ENCODE measurements at places on chromosomes 5 and 9.
A peak's percentile ranks its signal among the peaks of the same experiment; 100 is the strongest.

GRCh38 chr5:152406082-152406481 lies 1.0 kb upstream of the NMUR2 start:
- DNase-seq = no peak

DNA sequence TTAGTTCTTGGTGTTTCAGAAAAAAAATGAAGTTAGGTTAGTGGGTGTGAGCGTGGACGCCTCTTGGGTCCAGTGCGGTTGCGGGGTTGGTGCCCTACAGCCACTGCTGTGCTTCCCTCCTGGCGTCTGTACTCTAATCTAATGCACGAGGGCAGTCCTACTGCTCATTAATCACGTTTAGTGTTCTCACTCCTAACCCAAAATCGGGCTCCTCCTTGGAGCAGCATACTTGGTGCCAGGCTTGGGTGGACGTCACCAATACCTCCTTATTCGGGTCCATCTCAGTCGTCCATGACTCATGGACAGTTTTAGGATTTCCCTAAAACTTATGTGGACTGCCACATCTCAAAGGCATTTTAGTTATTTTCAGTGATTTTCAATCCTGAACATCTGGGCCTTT lies 41.6 kb downstream of the TRIO start:
- DNase-seq = no peak

- DNase-seq = no peak
Measured at GRCh38 chr9:89412951-89413350, 85.0 kb downstream of the SEMA4D start.

- no peak for DNase-seq
Measured at GRCh38 chr5:39547553-39548154, 122.9 kb upstream of the DAB2 start.

- DNase-seq = no peak
Measured at GRCh38 chr9:128372188-128372641, 1.0 kb downstream of the URM1 start.

DNA sequence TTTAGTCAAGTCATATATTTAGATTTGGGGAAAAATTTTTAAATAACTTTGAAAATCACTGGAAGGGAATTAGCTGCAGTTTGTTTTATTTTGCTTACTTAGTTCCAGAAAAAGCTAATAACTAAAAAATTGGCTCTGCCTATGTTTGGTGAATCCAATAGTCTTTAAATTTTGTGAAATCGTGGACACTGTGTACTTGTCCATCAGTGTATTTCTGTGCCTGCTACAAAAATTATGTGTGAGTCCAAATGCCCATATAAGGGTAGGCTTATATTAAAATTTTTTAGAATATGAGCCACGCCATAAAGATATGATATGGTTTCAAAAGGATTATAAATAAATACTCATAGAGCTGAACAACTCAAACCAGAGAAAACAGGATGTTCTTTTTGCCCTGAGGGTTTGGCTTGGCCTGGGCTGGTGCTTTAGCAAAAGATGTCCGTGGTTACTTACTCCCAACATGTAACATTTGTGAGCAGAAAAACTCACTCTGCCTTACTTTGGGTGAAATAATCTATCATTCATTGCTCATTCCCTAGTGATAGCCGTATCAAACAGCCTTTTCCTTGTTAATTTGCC lies 133.2 kb upstream of the PRLR start:
- DNase-seq = no peak

GRCh38 chr9:130940693-130941576 lies 1.9 kb upstream of the FIBCD1 start:
- DNase-seq = no peak

- no peak for DNase-seq
Measured at GRCh38 chr5:160441311-160441781, 19.7 kb downstream of the PTTG1 start.

DNA sequence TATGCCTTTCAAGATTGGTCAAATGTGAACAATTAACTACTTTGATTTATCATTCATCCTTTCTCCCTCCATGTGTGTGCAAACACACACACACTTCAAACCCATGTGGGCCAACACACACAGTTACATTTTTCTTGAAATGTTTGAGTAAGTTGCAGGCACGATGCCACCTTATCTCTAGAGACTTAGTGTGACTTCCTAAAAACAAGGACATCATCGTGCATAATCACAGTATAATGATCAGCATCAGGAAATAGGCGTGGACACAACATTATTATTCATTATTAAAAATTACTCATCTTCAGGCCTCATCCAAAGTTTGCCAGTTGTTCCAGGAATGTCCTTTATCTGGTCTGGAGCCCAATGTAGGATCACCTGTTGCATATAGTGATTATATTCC lies 209.5 kb downstream of the GNA14 start:
- no peak for DNase-seq

DNA sequence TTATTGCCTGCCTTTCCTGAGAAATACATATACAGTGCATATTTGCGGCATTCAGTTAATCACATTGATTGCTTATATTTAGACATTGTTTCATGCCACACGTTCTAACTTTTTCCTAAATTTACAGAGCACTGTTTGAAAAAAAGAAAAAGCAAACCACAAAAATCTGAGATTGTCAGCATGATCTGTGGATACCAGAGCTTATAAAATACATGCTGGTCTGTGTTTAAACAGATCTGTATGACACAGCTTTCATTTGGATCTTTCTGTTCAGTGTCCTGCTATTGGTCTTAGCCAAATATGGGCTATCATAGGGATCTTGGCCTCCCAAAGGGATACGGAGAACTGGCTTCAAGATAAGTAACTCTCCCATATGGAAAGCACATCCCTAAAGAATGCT lies 20.2 kb downstream of the ALDH1A1 start:
- DNase-seq = no peak

GRCh38 chr9:95277509-95277908 lies 40.0 kb downstream of the FANCC start:
- DNase-seq = no peak

- DNase-seq = no peak
Measured at GRCh38 chr5:117131876-117132275, 557.3 kb upstream of the SEMA6A start.

- no peak for DNase-seq
Measured at GRCh38 chr5:24510523-24510988, 134.2 kb downstream of the CDH10 start.

DNA sequence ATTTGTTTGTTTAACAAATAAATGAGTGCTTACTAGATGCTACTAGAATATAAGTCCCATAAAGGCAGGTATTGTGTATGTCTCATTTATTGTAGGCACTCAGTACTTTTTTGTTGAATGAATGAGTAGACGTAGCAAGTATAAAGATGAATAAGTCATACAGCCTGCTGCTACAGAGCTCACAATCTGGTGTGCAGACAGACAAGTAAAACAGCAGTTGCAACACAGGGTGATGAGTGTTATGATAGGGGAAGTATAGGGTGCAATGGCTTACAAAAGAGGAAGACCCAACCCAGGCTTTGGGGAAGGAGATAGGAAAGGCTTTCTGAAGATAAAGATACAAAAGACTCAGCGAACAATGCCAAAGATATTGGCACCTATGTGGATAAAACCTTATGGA lies 47.7 kb downstream of the SH3RF2 start:
- DNase-seq = no peak

GRCh38 chr5:18653216-18653752 lies 1019.0 kb downstream of the TAF11L14 start:
- DNase-seq = no peak

- no peak for DNase-seq
Measured at GRCh38 chr5:20556115-20556763, 568.2 kb upstream of the CDH18 start.

GRCh38 chr5:146098047-146098446 lies 7.3 kb downstream of the PLAC8L1 start:
- no peak for DNase-seq

DNA sequence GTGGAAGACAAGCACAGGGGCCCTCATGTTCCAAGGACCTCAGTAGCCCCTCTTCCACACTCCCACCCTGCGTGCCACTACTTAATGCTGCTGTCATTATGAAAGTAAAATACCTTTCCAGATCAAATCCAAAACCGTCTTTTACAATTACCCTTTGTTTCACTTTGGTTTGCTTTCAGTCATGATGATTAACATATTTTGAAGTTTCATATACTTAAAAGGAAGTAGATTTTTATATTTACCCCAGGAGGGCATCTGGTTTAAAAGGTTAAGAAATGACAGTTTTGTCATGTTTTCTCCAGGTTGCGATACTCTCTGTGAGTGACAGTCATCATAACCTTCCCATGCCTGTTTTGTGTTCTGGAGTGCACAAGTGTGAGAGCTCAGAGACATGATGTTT lies 13.5 kb upstream of the MAP1B start:
- DNase-seq = no peak

- DNase-seq = no peak
Measured at GRCh38 chr9:133955821-133956411, 36.2 kb downstream of the VAV2 start.

GRCh38 chr5:126988021-126988569 lies 42.3 kb downstream of the MARCHF3 start:
- DNase-seq = no peak

DNA sequence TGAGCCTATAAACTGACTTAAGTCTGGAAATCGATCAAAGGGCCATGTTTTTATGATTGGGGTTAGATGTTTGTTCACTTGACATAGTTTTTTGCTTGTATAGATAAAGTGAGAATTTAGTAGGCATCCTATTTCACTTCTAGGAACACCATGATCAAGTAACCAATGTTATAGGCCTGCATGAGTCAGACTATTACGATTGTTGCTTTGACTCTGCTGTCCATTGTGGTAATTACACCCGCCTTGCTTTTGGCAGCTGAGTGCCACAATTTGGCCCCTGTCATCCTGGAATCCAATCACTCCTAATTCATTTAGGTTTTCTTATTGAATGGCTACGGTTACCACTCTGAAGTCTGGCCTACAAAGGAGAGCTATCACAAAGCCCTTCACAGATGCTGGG lies 67.8 kb upstream of the IL33 start:
- no peak for DNase-seq

DNA sequence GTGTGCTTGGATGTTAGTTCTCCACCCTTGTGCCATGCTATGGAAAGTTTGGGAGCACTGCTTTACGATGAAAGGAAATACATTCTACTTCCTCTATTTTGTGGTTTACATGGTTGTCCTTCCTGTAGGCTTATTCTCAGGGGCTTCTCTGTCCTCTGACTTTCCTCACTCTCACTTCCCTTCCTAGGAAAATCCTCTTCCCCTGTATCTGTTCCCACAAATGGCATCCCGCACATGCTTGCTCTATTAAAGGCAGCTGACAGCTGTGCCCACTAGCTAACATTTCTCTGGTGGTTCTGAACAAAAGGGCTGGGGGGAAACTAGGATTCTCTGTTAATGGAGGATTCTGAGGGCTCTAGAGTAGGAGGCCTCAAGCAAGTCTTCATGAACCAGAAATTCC lies 52.4 kb downstream of the FAM170A start:
- no peak for DNase-seq

GRCh38 chr5:53425687-53426511 lies 54.5 kb upstream of the FST start:
- DNase-seq = no peak

DNA sequence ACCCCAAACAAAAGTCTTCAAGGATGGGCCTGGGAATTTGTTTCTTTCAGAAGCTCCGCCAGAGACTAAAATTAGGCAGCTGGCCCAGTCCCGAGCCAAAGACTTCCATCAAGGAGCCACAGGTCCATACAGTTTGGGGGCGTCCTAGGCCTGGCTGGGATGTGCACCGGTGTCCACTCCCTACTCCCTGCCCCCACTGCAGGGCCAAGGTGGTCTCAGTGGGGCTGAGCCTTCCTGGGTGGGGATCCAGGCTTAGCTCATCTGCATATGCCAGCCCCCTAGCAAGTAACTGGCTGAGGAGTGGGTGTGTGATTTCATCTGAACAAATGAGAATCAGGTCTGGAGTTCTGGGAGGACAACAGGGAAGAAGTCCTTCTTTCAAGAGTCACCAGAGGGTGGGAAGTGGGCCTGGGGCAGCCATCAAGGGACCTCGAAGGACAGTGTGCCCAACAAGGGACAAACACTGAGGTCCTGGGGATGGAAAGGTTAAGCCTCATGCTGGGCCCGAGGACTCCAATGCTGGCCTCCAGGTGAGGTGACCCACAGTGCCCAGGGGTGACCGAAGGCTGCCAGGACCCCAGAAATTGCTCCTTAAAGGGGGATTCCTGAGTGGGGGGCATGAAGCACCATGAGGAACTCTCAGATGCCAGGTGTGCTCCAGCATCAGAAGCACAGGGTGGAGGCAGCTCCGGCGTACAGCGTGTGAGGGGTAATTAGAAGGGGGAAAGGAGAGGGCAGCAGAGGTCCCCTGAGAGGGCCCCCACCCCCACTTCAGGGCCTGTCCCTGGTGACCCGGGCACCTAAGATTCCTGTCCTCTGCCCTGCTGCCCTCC lies 91.3 kb downstream of the ZNF354C start:
- peak; percentile 67 for DNase-seq

- no peak for DNase-seq
Measured at GRCh38 chr5:65121880-65122436, 353.2 kb downstream of the CWC27 start.

DNA sequence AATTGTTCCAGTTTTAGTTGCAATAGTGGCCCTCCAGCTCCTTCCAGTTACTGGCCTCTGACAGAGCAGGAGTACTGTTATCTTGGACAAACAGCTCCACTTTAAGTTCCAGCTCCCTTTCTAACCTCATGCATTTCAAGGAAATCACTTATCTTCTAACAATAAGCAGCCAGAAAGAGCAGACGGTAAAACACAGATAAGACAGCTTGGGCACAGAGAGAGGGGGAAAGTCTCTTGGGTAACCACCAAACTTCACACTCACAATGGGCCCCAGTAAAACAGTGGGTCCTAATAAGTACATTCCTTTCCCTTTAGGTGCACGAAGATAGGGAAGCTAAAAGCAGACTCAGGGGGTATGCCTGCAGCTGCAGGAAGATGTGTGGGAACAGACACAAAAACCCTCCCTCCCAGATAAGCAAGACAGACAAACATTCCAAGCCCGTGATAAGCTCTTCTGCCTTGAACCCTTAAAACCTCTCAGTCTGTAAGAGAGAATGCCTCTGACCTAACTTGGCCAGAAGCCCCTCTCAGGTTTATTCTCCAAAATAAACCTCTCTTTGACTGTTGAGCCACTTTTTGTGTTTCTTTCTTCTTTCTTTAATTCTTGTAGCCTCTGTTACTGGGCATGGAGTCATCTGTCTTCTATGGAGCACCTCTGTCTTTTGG lies 30.8 kb downstream of the OR1J1 start:
- DNase-seq = no peak

GRCh38 chr9:136901516-136902258 lies 15.4 kb downstream of the TRAF2 start:
- DNase-seq = no peak

DNA sequence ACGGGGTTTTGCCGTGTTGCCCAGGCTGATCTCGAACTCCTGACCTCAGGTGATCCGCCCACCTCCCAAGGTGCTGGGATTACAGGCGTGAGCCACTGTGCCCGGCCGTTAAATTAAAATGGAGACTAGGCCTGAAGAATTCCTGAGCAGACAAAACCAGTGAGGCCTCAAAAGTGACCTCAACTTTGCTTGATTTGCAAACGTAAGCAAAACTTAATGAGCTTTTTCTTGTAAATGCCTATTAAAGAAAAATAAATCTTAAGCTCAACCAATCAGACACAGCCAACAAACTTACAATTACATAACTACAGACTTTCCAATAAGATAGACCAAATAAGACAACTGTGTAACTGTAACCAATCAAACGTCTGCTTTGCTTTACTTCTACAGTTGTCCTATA lies 111.3 kb upstream of the SEMA6A start:
- DNase-seq = no peak
